Stimulated activated CD4-positive, alpha-beta T cell treated with anti-CD3 and anti-CD28 coated beads, Interleukin-12 subunit alpha, Interleukin-12 subunit beta, amount 100 ng/mL, for 48 hours (primary cell): ENCODE measurements at places on chromosomes 5 and 9.

DNA sequence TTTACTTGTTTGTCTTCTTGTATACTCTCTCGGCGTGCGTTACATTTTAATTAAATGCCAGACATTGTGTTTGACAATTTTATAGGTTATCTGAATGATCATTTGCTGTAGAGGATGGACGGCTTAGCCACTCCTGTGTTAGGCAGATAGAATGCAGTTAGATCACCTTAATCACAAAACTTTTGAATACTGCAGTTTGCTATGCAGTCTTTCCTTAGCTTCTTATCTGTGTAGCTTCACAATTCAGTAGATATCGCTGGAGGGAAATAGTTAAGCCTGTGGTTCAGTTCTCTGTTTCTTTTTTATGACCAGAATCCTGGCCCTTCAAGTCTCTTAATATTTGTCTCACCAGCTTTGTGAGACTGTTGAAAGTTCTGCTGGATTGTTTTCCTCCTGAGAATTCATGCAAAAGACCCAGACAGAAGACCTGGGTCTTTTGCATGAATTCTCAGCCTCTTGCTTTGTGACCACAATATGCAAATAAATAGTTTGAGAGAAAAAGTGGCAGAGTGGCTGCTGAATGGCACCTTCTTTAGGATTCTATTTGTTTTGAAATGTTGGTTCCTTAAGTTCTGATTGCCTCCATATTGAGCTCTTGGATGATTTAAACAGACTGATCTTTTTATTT, 40.2 kb downstream of the RASA1 start:
- DNase-seq, result no peak

GRCh38 chr5:36156619-36157018, 4.7 kb downstream of the SKP2 start:
- no peak for DNase-seq

DNA sequence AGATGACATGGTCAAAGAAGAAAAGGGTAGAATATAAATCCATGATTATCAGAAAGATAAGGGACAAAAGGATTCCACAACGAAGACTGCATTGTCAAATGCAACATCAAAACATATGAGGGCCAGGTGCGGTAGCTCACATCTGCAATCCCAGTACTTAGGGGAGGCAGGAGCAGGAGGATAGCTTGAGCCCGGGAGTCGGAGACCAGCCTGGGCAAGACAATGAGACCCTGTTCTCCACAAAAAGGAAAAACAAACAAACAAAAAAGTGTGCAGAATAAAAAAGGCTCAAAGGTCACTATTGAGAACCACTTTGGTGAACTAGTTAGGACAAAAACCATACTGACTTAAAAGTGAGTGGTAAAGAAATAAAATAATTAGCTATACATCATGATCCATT, 60.2 kb upstream of the NR5A1 start:
- no peak for DNase-seq

DNA sequence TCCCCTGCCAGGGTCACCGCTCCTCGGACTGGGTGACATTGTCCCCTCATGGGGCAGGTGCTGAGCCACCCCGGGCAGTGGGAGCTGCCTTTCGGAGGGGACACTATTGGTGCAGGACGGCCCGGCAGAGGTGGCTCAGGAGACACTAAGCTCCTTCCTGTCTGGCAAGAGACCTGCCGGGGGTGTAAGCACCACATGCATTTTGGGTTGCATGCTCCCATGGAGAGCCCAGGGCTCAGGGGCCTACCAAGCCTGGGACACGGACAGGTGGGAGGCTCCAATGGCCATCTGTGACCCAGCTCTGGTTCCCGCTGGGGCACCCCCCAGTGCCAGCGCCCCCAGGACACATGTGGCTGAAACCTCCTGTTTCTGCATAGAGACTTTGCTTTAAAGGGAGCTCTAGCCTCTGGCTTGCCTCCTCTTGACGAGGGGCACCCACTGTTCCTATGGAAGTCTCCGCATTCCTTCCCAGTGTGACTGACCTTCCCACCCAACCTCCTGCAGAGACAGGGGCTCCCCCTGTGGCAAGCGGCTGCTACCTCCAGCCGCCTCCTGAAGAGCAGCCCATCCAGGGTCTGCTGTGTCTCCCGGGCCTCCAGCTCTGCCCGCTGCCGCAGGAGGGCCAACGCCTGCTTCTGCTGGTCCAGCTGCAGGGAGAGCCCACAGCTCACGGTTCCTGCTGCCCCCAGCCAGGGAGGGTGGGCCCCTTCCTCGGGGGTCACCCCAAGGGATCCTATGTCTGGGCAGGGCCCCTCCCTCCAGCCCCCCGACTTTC, 28.1 kb downstream of the CCDC187 start:
- DNase-seq, result no peak

DNA sequence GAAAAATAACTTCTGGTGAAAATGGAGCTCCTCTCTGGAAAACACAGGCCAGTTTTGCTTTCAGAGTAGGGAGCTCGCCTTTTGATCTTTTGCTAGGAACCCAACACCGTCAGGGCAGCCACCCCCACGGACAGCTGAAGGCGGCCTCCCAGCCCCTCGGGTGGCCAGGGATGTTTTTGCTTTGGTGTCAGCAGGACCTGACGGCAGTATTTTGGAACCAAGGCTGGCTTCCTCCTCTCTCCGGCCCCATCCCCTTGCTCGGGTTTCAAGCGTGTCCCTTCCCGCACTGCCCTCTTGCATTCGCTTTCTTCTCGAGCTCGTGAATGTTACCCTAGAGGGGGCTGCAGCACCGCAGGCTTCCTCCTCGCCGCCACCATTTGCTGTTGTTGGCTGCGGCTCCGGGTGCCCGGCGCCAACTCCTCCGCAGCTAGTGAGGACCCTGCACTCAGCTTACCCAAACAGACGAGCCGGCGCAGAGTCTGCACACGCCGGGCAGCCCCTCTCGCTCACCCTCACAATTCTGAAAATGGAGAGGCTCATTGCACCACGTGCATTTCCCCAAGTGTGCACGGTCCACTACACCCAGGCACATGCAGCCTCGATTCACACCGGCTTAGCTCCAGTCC, 35.5 kb upstream of the ADAMTSL1 start:
- no peak for DNase-seq

GRCh38 chr5:3392306-3392939, 203.2 kb upstream of the IRX1 start:
- DNase-seq, result no peak

- DNase-seq, result no peak
These were observed 4.2 kb downstream of the IFNA8 start for GRCh38 chr9:21413151-21413550.

DNA sequence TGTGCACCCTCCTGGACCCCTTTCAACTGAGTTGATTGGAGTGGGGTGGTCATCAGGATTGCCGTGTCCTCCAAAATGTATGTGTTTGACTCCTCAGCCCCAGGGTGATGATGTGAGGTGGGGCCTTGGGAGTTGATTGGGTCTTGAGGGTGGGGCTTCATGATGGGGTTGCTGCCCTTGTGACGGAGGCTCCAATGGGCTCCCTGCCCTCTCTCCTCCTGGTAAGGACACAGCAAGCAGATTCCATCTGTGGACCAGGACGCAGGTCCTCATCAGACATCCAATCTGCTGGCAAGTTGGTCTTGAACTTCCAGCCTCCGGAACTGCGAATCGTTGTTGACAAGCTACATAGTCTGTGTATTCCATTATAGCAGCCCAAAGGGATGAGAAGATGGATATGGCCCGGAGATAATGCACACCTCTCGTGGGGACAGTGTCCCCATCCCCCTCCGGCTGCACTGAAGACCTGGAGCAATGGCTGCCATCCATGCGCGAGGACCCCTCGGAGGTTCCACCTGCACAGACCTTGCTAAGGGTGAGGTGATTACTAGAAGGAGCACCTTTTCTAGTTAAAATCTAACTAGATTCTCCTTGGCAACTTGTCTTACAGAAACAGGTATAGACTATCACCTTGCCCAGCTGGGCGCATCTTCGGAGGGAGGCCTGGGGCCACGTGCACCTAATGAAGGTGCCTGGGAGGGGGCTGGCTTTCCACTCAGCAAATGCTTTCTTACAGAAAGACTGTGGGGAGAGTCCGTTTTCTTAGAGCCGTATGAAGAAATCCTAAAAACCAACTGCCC, 75.7 kb upstream of the IRX4 start:
- DNase-seq, result no peak

GRCh38 chr5:59660737-59661136, 232.8 kb downstream of the PDE4D start:
- no peak for DNase-seq

DNA sequence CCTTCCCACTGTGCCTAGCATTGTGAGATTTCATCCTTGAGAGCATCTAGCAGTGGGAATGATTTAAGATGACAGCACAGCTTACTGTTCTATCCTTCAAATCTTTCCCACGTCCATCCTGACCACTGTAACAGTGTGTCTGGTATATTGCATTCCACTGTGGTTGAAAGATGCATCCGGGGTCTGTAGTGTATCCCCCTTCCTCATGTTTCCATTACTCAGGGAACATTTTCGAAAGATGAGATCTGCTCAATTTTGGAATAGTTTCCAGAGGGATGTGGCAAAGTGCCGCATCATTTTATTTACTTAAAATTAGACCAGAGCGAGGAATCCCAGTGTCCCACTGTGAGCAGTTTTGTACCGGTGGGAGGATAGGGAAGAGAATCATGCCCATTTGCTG, 407.1 kb upstream of the PAPPA start:
- DNase-seq, result no peak

DNA sequence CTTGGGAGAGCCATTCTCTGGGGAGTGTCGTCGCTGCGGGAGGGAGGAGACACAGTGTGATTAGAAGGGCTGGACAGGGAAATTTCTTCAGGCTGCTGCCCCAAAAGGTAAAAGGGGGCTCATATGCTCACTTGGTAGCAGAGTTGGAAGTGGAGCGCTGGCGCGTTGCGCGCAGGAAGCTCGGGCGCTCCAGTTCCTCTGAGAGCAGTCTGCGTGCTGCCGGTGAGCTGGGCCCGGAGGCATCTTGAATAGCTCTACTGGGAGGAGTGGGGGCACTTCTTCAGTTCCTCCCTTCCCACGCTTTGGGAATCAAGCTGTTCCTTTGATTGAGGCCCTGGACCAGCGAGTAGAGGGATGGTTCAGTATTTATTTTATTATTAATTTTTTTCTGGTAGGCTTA, 2.7 kb downstream of the RXFP3 start:
- DNase-seq, result no peak

- DNase-seq, result no peak
These were observed 130.7 kb upstream of the KLF4 start for GRCh38 chr9:107620236-107620635.

DNA sequence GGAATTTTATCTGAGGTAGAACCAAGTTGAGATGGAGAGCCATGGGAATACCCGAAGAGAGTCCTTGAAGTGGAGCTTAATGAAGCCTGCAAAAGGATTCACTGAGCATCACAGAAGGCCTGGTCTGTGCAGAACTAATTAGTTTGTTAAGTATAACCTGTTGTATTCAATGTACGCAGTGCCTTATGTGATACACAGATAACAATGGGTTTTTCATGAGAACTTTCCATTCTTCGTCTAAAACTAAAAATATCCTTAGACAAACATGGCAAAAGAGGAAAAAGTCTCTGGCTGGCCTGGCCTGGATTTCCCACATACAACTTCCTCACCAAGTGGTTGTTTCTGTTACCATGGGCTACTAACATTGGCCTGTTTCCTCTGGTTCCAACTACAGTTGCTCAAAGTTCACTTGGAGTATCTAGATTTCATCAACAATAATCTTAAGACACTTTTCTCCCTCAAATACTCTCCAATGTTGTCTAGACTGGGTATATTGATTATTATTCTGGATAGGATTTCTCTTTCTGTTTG, 237.6 kb upstream of the ZNF462 start:
- no peak for DNase-seq

GRCh38 chr9:111955048-111955447, 58.4 kb downstream of the UGCG start:
- DNase-seq, result no peak

- no peak for DNase-seq
These were observed 278.7 kb downstream of the PARP8 start for GRCh38 chr5:50945139-50945538.

DNA sequence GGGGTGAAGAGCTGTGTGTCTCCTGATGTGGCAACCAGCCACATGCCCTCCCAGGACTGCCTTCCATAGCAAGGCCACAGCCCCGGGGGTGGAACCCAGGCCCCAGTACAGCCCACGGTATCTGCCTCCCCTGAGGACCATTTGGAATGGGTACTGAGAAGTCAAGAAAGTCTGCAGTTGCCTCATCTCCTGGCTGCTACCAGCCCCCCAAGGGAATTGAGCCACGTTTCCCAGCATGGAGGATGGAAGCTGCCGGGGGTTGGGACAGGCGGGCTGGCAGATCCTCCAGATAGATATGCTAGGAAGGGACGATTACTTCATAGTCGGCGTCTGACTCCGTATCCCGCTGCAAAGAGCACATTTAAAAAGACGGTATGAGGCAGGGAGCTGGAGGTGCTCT, 5.5 kb upstream of the DMRT2 start:
- DNase-seq, result no peak

DNA sequence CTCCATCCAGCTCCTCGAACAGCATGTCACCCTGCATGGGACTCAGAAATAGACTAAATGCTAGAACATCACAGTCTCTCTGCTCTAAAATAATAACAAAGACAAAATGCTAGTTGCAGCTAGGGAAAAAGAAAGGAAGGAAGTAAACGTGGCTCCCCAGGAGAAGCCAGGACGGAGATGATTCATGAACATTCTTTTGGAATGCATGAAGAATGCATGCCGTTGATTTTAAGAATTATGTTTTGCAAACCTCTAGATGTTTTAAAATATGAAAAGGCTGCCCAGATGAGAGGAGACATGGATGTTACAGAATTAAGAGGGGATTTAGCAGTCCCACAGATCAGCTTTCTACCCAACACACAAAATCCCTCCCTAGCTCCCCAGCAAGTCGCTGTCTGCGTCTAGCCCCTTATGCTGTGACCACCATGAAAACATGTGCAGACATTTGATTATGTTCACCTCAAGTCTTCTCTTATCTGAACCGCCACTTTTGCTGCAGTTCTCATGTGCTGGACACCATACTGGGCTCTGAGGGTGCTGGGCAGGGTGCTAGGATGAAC, 139.4 kb upstream of the LMX1B start:
- no peak for DNase-seq

DNA sequence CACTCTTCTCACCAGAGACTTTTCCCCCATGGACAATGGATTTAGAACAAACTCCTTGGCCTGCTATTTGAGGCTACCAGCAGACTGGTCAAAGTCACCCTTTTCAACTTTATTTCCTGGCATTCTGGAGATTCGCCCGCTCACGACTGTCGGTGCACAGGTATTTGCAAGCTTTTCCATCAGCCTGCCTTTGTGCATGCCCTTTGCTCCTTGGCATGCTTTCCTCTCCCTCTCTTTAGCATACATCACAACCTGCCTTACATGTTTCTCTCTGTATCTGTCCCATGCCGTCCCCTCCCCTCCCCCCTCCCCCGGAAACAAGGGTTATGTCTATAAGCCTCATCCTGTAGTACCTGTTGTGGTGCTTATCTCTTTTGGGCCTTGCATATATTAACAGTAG, 257.1 kb downstream of the AOPEP start:
- DNase-seq, result no peak

GRCh38 chr9:117707561-117707960, 3.4 kb downstream of the TLR4 start:
- DNase-seq, result no peak

DNA sequence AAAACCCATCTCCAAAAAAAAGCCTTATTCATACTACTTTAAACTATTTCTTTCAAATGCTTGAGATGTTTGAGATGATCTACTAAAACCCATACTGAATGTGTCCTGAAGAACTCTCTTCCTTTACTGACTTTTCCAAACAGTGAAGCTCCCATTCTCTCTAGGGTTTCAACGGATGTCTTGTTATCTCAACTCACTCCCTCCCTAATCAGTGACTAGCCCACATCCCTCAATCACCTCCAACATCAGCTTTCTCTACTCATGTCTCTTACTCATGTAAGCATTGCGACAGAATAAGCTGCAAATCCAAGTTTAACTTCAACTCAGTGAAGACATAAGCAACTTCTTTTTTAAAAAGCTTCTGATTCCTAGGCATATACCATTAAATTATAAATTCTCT, 42.1 kb downstream of the WDR41 start:
- no peak for DNase-seq
